Heart right ventricle (tissue), 16 donors: ENCODE measurements at places on chromosomes 4 and X. TPM values are rescaled to one million over a fixed set of nuclear protein-coding genes. Genes with fewer than 3 reads are reported as not detected.

GRCh38 chr4:53902786-53903185, 161.6 kb downstream of the CHIC2 start:
- H3K4me3 ChIP-seq, result no peak overlapping the region
- peaks cover 39% of the 10 kb centered on the region for H3K27me3 ChIP-seq
- H3K36me3 ChIP-seq, result no peaks in the 10 kb centered on the region

DNA sequence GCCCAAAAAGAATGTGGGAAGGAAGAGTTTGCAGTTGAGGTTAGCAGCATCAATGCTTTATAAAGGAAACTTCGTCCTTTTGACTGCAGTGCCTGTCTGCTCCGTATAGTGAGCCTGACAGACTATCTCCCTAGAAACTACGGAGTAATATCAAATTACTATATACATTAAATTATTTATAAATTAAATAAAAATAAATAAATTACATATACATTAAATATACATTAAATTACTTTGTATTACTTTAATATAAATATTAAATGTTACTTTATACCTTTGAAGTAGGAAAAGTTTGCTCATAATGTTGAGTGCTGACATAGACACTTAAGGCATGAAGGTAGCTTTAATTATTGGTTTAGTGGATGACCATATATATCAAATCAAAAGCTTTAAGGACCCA, 165.2 kb downstream of the IL15 start:
- H3K36me3 ChIP-seq, result no peaks in the 10 kb centered on the region
- H3K4me3 ChIP-seq, result no peak overlapping the region

GRCh38 chr4:183853548-183853940, 51.6 kb upstream of the STOX2 start:
- H3K36me3 ChIP-seq, result no peaks in the 10 kb centered on the region
- H3K4me3 ChIP-seq, result no peak overlapping the region
- H3K4me1 ChIP-seq, result peaks cover 8% of the 10 kb centered on the region
- no peaks in the 10 kb centered on the region for H3K27me3 ChIP-seq
- H3K27ac ChIP-seq, result no peak overlapping the region
- DNase-seq, result no peak

DNA sequence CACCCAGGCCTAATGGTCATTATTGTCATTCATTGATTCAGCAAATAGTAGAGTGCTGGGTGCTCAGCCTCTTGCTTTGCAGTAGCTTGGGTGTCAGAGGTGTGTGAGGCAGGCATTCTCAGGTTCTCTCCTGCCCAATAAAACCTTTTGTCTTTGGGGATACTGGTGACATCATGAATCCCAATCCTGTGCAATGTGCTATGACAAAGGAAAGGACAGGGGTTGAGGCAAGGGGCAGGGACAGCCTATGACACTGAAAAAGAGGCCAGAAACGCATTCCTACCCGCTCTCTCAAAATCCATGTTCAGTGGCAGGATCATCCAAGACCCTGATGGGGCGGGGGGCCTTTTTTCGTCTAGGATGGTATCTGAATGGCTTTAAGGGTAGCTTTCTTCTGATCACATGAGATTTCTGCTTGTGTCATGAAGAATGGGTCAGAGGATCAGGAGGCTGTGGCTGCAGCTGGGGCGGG, 1.5 kb upstream of the FAM193A start:
- peaks cover 16% of the 10 kb centered on the region for H3K4me1 ChIP-seq
- DNase-seq, result no peak
- no peaks in the 10 kb centered on the region for H3K27me3 ChIP-seq
- H3K4me3 ChIP-seq, result peak overlapping the region; percentile 88

GRCh38 chr4:46730075-46730474, 179.0 kb downstream of the COX7B2 start:
- DNase-seq, result no peak
- H3K4me1 ChIP-seq, result no peaks in the 10 kb centered on the region
- no peak overlapping the region for H3K4me3 ChIP-seq
- no peak overlapping the region for H3K27ac ChIP-seq

GRCh38 chr4:153259661-153260060, 55.4 kb downstream of the TRIM2 start:
- H3K27me3 ChIP-seq, result no peaks in the 10 kb centered on the region
- DNase-seq, result no peak
- no peak overlapping the region for H3K4me3 ChIP-seq
- no peak overlapping the region for H3K27ac ChIP-seq

- no peaks in the 10 kb centered on the region for H3K27me3 ChIP-seq
- no peak for DNase-seq
- H3K4me1 ChIP-seq, result no peaks in the 10 kb centered on the region
Observed at GRCh38 chrX:100721328-100721727, 10.6 kb downstream of the SYTL4 start.

DNA sequence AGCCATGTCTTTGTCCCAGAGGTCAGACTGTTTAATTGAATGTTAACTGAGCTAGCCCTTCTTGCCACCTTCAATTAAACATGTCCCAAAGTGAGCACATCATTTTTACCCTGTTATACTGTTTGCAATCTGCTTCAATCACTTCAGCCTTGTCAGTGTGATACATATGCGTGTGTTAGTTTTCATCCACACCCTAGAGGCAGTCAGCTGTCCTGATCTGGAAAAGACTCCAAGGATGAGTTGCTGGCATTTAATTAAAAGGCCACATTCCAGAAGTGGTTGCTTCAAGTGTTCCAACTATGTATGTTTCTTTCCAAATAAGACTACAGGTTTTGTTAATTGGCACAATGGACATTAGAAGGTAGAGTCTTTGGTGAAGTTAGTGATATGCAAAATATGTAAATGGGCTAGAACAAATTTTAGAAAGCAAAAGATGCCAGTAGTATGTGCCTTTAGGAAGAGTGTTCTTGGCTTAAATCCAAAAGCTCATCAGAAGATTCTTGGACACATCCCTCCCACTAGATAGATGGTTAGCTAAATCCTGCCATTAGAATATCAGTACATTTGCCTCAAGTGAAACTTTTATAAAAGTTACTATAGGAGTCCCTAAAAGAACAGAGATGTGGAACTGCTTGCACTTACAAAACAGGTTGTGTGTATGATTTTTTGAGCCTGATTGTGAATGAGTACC, 79.5 kb upstream of the SLIT2 start:
- no peaks in the 10 kb centered on the region for H3K4me1 ChIP-seq
- no peaks in the 10 kb centered on the region for H3K27me3 ChIP-seq
- H3K4me3 ChIP-seq, result no peak overlapping the region
- H3K36me3 ChIP-seq, result no peaks in the 10 kb centered on the region
- no peak for DNase-seq
- H3K27ac ChIP-seq, result no peak overlapping the region

DNA sequence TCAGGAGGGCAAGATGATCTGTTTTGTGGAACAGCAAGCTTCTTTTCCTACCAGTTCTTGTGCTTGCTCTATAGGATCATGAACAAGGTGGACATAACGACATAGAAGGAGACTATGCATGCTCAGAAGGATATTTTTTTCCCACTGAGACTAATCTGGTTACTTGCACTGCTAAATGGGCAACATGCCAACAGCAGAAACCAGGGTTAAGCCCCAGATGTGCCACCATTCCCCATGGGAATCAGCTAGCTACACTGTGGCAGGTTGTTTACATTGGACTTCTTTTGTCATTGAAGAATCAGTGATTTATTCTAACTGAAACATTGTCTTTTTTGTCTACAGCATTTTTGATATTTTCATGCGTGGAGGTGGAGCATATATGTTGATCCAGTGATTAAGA, 165.6 kb downstream of the C4orf33 start:
- H3K4me3 ChIP-seq, result no peak overlapping the region
- H3K27me3 ChIP-seq, result no peaks in the 10 kb centered on the region
- H3K4me1 ChIP-seq, result no peaks in the 10 kb centered on the region
- no peak for DNase-seq
- H3K36me3 ChIP-seq, result no peaks in the 10 kb centered on the region
- no peak overlapping the region for H3K27ac ChIP-seq

GRCh38 chr4:184722798-184723197, 11.1 kb downstream of the CENPU start:
- no peaks in the 10 kb centered on the region for H3K27me3 ChIP-seq
- H3K27ac ChIP-seq, result no peak overlapping the region
- H3K4me3 ChIP-seq, result no peak overlapping the region
- no peak for DNase-seq
- no peaks in the 10 kb centered on the region for H3K36me3 ChIP-seq

- peak; percentile 22 for DNase-seq
- no peaks in the 10 kb centered on the region for H3K36me3 ChIP-seq
- H3K27ac ChIP-seq, result no peak overlapping the region
- H3K4me1 ChIP-seq, result no peaks in the 10 kb centered on the region
- no peak overlapping the region for H3K4me3 ChIP-seq
- no peaks in the 10 kb centered on the region for H3K27me3 ChIP-seq
Observed at GRCh38 chrX:152904151-152905080, 6.5 kb downstream of the ZNF185 start.

- H3K36me3 ChIP-seq, result no peaks in the 10 kb centered on the region
- peak; percentile 67 for DNase-seq
- no peaks in the 10 kb centered on the region for H3K4me1 ChIP-seq
- peak overlapping the region; percentile 43 for H3K4me3 ChIP-seq
- H3K27me3 ChIP-seq, result no peaks in the 10 kb centered on the region
- peak overlapping the region; percentile 85 for H3K27ac ChIP-seq
Observed at GRCh38 chrX:47361538-47362511, 8.6 kb upstream of the ZNF157 start.

GRCh38 chr4:68369142-68369805, 19.4 kb upstream of the YTHDC1 start:
- peaks cover 13% of the 10 kb centered on the region for H3K27me3 ChIP-seq
- DNase-seq, result no peak
- no peak overlapping the region for H3K27ac ChIP-seq
- no peaks in the 10 kb centered on the region for H3K36me3 ChIP-seq
- no peaks in the 10 kb centered on the region for H3K4me1 ChIP-seq

DNA sequence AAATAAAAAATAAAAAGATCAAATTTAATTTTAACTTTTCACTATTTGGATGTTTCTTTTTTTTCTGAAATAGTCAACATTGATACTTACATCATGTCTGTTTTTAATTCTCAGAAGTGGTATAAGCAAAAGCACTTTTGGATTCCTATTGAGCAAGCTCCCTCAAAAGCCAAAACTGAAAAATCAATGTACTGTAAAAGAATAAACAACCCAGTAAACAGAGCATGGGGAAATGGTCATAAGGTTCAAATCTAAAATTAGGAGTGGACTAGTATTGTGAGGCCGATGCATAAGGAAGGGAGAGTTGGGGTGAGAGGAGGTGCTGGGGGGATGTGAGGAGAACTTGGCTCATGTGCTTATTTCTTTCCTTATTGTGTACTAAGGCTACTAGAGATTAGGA, 37.9 kb downstream of the NUDT6 start:
- H3K27me3 ChIP-seq, result no peaks in the 10 kb centered on the region
- H3K4me3 ChIP-seq, result no peak overlapping the region
- peaks cover 15% of the 10 kb centered on the region for H3K36me3 ChIP-seq
- no peaks in the 10 kb centered on the region for H3K4me1 ChIP-seq
- no peak overlapping the region for H3K27ac ChIP-seq
- DNase-seq, result no peak

DNA sequence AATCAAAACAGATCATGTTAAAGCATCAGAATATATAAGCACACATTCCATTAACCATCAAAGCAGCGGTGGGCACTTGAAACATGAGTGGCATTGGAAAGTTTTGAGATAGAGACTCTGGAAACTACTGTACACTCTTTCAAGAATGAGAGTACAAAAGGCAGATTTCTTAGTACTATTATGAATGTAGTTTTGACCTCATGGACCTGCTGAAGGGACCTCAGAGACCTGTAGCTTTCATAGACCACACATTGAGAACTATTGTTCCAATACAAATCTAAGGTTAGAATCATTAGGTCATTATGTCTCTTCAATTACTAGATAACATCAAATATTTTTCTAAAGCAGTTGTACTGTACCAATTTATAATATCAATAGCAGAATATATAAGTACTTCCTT, 283.6 kb downstream of the RPA4 start:
- no peak overlapping the region for H3K4me3 ChIP-seq
- H3K27me3 ChIP-seq, result no peaks in the 10 kb centered on the region
- no peak for DNase-seq
- H3K4me1 ChIP-seq, result no peaks in the 10 kb centered on the region

DNA sequence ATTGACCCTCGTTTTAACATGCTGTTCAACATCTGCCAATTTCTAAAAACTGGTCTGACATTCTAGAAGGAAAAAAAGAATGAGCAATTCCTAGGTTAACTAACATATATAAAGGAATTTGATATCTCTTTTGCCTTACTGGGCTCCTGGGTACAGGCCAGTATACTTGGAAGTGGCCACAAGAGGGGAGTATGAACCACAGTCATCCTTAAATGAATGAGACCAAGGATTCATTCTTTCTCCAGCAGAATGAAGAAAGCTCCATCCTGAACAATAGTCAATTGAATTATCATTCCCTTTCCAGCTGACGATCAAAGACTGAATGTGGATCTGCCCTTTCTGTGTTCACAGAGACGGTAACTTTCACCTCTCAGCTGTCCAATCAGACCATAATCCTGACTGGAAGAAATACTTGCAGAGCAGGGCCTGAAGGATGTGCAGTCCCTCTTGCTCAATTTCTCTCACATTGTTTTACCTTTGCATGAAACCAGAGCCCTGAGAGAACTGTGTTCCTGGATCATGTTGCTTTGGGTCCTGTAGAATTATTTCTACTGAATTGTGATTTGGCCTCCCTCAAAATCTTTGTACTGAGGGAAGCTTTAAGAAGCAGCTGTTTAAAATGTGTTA, 14.8 kb upstream of the SPARCL1 start:
- H3K4me1 ChIP-seq, result no peaks in the 10 kb centered on the region
- H3K27me3 ChIP-seq, result no peaks in the 10 kb centered on the region
- no peak overlapping the region for H3K27ac ChIP-seq
- H3K4me3 ChIP-seq, result no peak overlapping the region
- no peaks in the 10 kb centered on the region for H3K36me3 ChIP-seq
- DNase-seq, result peak; percentile 48

DNA sequence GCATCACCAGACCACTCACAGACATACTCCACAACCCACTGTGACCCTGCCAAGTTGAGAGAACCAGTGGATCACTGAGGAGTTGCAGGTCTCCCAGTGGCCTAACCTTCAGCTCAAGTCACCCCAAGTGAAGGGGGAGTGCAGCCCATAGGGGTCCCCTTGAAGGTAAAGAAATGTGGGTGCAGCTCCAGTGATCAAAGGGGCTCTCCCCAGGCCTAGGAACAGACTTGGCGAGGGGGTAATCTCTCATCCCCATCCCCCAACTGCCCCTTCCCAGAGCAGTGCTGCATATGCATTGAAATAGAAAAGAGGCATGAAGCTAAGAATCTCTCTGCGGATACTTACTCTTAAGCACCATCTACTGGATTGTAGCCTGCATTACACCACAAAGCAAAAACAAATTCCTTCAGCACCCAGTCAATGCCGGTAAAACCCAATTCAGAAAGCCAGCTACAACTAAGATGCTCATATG, 27.0 kb downstream of the MAGEE1 start:
- no peak for DNase-seq
- no peaks in the 10 kb centered on the region for H3K4me1 ChIP-seq
- H3K4me3 ChIP-seq, result no peak overlapping the region
- H3K36me3 ChIP-seq, result no peaks in the 10 kb centered on the region
- no peaks in the 10 kb centered on the region for H3K27me3 ChIP-seq

Gene IQSEC2
- total RNA-seq, result 12.4 TPM

Gene FOXR2
- not detected for total RNA-seq

Gene CHM
- total RNA-seq, result 9.9 TPM

Gene NXF3
- total RNA-seq, result 0.37 TPM

Gene PPP4R3C
- total RNA-seq, result not detected

Gene CRLF2
- total RNA-seq, result not detected

Gene ZDHHC15
- 2.9 TPM for total RNA-seq

Gene CSN1S1
- not detected for total RNA-seq

Gene KCND1
- total RNA-seq, result 0.23 TPM

Gene TEX28
- not detected for total RNA-seq
